Right ventricle myocardium inferior (tissue), 1 donor: ENCODE measurements at places on chromosomes 3 and 15. TPM values are rescaled to one million over a fixed set of nuclear protein-coding genes. Genes with fewer than 3 reads are reported as not detected.

DNA sequence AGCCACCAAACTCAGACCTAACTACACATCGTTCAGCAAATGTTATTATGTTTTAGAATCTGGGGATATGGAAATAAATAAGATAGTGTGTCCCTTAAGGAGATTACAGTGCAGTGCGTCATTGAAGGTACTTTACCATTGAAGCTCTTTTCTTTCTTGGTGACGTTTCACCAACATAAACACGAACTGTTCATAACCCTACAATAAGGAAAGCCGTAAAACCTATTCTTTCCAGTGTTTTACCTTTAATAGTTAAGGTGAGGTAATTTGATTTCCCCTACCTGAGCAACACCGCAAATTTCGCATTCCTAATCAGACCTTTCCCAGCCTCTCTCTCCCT is 826 bp downstream of the CCDC66 start:
- DNase-seq, result no peak

GRCh38 chr15:74870436-74871215 is 2.5 kb downstream of the SCAMP2 start:
- no peak for DNase-seq

DNA sequence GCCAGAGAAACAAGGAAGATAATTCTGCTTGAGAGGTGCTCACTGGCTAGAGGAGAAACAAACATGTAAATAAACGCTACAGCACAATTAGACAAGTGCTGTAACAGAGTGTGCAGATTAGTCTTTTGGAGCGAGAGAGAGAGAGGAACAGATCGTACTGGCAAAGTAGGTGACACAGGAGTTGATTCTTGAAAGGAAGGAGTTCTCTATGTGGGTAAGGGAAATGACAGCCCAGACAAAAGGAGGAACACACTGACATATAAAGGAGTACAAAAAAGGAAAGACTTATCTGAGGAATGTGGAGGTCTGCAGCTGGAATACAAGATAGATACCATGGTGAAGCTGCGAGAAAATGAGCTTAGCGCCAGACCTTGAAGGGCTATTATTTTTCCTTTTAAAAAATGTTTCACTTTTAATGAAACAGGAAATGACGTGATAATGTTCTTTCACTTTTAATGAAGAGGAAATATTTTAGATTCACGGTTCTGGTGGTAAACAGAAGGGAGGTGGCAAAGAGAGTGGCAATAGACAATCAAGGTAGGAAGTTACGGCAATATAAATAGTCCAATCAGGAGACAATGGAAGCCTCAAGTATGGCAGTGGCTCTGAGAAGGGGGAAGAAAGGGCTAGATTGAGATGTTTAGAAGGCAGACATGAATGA is 202.9 kb downstream of the VPS13C start:
- no peak for DNase-seq

- DNase-seq, result no peak
Observed at GRCh38 chr3:185859294-185859972, 34.6 kb upstream of the IGF2BP2 start.

DNA sequence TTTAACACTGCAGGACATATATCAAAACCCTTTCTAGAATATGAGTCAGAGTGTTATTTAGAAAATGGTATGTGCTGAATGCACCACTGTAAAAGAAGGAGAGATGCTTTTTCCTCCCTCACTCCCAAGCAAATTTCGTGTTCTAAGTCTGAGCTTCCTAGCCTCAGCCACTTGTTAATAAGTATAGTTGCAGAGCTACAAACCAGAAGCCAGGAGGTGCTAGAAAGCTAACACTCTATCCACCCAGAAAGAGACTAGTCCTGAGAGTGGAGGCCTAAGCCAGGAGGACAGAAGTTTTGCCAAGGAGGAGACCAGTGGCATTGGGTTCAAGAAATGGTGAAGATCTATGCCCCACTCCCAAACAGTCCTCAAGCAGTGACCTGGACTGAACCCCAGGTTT is 40.5 kb upstream of the GYG1 start:
- DNase-seq, result no peak

GRCh38 chr3:3951071-3951470 is 151.8 kb downstream of the LRRN1 start:
- DNase-seq, result no peak

- DNase-seq, result no peak
Observed at GRCh38 chr3:157129803-157130466, 30.0 kb downstream of the CCNL1 start.

DNA sequence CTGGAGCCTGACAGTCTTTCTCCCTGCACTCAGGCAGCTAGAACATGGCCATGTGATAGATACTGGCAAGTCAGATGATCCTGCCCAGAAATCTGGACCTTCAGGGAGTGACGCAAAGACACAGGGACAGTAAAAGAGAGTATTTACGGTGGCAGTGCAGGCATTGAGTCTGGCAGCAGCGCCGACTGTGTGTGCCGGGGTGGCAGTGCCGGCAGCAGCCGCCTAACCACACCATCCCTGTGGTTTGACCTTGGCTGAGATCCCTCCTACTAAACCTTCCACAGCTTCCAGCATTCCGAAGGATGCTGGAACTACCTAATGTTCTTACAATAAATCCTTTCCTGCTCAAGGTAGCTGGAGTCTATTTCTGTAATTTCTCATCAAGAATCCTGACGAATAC is 4.6 kb upstream of the TSPAN3 start:
- no peak for DNase-seq

- DNase-seq, result no peak
Observed at GRCh38 chr3:29026286-29026685, 254.6 kb upstream of the RBMS3 start.

- DNase-seq, result no peak
Observed at GRCh38 chr15:71409541-71409940, 294.3 kb downstream of the THSD4 start.

GRCh38 chr3:18030371-18030870 is 288.0 kb upstream of the TBC1D5 start:
- DNase-seq, result no peak

DNA sequence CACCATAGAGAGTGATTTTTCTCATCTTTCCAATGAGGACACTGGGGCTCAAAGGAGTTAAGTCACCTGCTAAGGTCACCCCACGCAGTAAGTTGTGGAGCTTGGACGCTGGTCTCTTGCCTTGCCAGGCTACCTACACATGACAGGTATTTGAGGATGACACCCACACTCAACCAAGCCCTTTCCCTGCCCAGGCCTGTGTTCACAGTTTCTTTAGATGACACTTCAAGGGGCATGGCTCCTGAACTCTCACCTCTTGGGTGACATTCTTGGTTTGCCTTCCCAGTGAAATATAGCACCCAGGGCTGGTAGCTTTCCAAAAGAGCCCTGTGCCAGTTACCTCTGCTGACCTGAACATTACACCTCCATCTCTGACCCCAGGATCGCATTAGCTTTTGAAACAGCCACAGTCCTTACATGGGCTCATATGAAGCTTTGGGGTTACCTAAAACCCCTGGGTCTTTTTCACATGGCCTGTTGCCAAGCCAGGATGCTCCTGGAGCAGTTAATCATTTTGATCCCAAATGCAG is 148.0 kb downstream of the RPLP1 start:
- no peak for DNase-seq

DNA sequence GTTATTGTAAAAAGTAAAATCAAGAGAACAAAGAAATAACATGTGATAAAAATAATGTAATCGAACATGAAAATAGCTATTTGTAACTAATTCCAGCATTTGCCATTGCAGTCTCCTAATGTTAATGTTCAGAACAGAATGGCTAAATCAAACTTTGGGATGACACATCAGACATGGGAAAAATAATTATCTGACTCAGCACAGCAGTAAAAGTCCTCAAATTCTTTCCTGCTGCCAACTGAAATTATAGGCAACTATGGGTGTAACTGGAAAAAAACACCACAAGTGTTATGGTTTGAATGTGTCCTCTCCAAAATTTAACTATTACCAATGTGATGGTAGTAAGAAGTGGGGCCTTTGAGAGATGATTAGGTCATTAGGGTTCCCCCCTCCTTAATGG is 446.7 kb downstream of the C3orf38 start:
- no peak for DNase-seq

- no peak for DNase-seq
Observed at GRCh38 chr3:12643010-12643380, 20.9 kb downstream of the RAF1 start.

- no peak for DNase-seq
Observed at GRCh38 chr15:59116141-59116540, 11.2 kb downstream of the CCNB2 start.

DNA sequence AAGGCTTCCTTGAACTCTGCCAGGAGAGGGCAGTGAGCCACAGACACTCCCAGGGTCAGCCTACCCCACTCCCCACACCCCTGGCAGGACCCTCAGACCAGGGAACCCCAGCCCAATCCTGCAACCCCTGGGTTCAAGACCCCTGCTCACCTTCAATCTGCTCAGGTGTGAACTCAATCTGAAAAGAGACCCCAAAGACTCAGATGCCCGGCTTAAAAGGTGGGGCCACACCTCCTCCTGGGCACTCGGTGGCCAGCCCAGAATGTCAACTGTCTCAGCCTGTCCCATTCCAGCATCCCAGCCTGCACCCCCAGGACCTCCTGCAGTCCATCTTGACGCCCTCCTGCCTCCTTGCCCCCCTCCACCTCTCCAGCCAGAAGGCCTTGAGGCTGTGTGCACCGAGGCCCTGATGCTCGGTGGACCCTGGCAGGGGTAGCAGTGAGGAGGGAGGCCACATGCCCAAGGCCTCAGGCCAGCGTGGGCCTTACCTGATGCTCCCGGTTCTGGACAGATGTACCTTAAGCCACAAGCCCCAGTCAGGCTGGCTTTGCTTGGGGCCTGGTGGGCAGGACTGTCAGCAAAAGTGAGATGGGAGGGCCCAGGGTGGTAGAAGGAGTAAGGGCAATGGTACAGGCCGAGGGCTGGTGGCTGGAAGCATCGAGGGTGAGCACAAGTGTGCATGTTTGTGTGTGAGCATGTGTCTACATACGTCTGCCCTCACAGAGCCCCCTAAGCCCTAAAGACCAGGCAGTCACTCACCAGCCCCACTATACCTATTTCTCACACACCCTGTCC is 2.2 kb downstream of the MYL3 start:
- peak; percentile 50 for DNase-seq

DNA sequence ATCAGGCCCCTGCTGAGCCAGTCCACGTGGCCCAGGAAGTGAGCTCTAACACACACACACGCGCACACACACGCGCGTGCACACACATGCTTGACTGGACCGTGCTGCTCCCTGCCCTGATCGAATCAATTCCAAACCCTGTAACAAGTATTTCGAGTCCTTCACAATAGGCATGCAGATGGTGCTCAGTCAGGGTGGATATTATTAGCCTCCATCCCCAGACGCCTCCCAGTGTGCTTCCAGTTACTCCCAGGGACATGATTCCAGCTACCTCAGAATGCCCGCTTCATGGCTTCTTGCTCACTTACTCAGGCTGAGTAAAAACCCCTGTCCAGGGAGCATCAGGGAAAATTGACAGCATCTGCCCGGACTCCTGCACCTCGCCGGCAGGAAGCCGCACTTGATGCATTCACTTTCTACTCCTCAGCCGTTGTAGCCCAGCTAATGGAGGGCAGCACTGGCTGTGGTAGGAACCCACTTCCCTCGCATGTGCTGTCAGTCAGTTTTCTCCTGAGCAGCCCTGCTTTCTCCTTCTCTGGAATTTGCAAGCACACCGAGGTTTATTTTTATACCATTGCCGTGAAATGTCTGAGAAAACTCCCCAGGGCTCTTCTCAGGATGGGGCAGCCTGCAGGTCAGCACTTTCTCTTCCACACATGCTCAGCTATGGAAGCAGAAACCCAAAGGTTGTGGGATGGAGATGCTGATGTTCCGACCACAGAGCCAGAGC is 126.1 kb upstream of the ABHD17C start:
- no peak for DNase-seq

DNA sequence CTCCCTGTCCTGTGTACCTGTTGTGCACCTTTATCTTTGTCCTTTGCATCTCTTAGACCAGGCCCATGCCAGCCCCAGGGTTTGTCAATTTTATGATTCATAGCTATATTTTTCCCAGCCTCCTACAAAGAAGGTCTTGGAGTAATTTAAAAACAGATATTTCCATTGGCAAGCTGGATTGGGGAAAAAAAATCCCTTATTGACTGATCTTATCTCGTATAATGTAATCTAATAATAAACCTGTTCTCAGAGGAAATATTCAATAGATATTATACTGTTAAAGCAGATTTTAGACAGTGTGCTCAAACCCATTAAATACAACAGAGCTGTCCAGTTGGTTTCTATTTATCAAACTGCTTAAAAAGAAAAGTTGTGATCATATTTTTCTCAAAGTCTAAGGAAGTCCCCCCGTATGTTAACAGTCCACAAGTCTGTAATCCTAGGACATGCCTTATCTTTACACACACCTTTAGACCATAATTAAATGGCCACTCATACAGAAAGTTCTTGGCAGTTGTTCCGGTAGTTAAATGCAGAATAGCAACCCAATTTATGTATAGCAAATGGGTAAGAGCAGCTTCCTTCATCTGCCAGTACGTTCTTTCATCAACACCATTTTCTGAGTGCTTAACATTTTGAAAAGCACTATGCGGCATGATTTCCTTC is 700.9 kb upstream of the NR2F2 start:
- no peak for DNase-seq

DNA sequence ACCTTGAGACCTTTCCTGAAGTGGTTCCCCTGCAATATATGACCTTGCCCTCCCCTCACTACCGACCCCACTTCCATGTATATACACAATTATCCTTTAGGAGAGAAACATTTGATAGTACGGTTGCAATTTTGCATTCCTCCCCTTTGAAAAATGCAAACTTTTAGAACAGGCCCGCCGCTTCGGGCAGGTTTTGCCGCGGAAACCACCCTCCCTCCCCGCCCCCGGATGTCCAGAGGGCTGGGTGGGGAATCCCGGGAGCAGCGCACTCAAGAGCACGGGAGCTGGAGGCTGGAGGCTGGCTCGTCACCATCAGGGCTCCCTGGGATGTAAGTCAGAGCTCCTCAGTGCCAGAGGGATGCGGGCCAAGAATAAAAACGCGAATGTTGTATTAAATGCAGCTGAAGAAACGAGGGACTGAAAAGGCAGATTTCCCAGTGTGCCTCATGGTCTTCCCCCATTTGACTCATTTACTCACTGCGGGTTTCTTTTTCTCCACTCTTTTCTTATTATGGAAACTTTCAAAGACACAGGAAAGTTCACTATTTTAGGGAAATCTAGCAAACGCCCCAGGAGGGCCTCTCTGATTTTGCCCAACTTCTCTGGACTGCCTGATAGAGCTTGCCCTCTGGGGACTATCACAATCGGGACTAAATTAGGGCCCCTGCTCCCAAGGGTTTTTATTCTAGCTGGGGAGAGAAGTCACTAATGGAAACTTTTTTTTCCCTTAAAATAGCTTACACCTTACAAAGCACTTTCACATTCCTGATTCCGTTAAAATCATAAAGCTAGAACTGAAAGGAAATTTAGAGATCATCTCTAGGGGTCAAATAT is 2.9 kb upstream of the USP3 start:
- peak; percentile 86 for DNase-seq

GRCh38 chr3:60076331-60076730 is 1026.5 kb upstream of the CFAP20DC start:
- no peak for DNase-seq

The SCG3 gene
- not detected for total RNA-seq

The PP2D1 gene
- not detected for total RNA-seq

The SHISA5 gene
- total RNA-seq, result 57.3 TPM

The FOXL2NB gene
- not detected for total RNA-seq

The CYB561D2 gene
- 6.3 TPM for total RNA-seq

The SLC22A13 gene
- total RNA-seq, result not detected

The RTP1 gene
- not detected for total RNA-seq

The FAM3D gene
- total RNA-seq, result not detected

The FANCD2OS gene
- total RNA-seq, result not detected

The MUC4 gene
- total RNA-seq, result not detected

The UROC1 gene
- not detected for total RNA-seq
